ENCODE measurements at places on chromosomes 7 and 10. TPM values are rescaled to one million over a fixed set of nuclear protein-coding genes. Genes with fewer than 3 reads are reported as not detected.

GRCh38 chr10:3811291-3811870 is 26.4 kb upstream of the KLF6 start:
- no peak for DNase-seq

DNA sequence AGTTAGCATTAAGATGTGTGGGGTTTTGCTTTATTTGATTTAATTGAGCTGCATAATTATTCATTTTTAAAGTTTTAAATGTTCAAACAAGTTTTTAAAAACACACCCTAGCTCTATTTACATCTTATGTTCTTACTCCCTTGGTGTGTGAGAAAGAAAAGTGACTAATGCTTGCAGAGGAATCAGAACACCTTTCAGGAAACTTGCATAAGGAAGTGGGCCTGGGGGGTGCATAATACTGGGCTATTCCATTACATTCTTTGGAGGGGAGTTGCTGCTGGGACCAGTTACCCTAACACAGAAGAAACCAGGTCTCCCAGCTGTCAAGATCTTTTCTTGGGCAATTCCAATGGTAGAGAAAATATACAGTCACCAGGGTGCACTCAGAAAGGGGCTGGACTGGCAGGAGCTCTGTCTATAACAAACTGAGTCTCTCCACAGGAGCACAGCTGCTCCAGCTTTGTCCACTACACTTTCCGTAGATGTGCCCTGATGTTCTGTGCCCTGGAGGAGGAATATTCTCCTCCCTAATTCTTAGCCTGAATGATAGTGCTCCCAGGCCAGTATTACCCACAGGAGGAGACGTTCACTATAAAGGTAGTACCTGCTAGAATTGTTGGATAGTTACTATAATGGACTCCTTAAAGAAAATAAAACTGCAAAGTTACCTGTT is 304.2 kb downstream of the CDC14C start:
- DNase-seq: no peak

SPDYE8 gene
- total RNA-seq: not detected

- no peak for DNase-seq
Observed at GRCh38 chr7:128129224-128129864, 98.1 kb upstream of the LRRC4 start.

RNF32 gene
- not detected for total RNA-seq
